Mesothelial cell of epicardium (in vitro differentiated cells): ENCODE measurements at places on chromosomes 2 and 18.

- DNase-seq: no peak
Measured at GRCh38 chr2:220053919-220054318, 426.5 kb downstream of the SLC4A3 start.

GRCh38 chr18:23170137-23170536, 34.9 kb downstream of the CABLES1 start:
- no peak for DNase-seq

DNA sequence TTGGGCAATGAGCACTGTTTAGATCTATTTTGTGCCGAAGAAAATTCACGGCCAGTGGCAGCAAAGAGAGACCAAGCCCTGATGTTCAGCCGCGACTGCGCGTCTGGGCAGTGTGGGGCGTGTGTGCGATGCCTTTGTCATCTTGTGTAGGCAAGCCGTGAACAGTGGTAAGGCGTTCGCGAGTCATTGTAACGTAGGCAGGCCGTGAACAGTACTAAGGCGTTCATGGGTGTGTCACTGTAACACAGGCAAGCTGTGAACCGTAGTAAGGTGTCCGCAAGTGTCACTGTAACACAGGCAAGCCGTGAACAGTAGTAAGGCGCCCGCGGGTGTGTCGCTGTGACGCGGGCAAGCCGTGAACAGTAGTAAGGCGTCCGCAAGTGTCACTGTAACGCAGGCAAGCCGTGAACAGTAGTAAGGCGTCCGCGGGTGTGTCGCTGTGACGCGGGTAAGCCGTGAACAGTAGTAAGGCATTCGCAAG, 99.9 kb downstream of the NFATC1 start:
- no peak for DNase-seq

DNA sequence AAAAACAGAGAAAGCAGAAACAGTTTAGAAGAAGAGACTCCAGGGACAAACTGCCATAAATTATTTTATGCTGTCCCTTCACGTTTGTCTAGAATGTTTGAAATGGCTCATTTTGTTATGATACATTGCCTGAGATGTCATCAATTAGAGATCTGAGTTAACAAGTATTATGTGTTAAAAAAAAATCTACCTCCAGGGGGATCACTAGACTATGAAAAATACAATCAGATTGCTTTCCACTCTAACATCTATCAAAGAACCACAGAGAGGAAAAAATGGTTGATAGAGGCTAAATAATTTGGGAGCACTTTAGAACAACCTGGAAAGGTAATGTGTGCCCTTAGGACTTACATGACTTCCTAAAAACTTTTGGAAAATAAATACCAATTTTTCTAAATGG, 103.8 kb upstream of the CCDC150 start:
- DNase-seq: no peak

- no peak for DNase-seq
Measured at GRCh38 chr2:223082706-223083105, 30.7 kb downstream of the KCNE4 start.

DNA sequence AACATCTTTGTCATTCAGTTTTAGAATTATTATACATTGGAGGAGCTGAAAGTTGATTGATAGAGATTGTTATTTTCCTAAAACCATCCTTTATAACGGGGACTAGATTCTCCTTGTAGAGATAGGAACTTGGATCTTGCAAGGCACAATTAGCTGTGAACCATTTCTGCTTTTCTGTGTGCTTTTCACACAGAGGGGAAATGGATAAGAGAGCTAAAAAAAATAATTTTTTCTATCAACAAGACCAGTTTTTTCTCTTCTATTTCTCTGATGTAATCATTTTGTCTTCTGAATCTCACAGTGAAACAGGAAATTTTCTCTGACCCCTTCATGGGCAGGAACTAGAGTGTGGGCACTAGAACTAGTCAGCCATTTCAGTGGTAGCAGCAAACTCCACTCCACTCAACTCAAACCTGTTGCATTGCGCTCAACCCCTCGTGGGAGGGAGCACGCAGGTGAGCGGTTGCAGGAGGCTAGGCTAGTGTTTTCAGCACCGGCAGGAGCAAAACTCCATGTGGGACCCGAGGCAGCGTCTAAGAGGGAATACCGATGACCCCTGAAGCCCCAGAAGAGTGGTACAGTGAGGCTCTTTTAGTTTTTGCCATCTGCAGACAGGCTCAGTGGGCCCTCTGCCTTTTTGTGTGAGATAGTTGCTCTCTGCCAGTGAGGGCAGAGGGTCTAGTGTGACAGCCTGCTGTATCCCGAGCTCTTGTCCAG, 24.0 kb upstream of the SLC39A10 start:
- no peak for DNase-seq
